Smooth muscle cell of the brain vasculature (primary cell): ENCODE measurements at places on chromosomes 16 and 17.

GRCh38 chr17:50188921-50189549 is 12.4 kb downstream of the COL1A1 start:
- DNase-seq: no peak

DNA sequence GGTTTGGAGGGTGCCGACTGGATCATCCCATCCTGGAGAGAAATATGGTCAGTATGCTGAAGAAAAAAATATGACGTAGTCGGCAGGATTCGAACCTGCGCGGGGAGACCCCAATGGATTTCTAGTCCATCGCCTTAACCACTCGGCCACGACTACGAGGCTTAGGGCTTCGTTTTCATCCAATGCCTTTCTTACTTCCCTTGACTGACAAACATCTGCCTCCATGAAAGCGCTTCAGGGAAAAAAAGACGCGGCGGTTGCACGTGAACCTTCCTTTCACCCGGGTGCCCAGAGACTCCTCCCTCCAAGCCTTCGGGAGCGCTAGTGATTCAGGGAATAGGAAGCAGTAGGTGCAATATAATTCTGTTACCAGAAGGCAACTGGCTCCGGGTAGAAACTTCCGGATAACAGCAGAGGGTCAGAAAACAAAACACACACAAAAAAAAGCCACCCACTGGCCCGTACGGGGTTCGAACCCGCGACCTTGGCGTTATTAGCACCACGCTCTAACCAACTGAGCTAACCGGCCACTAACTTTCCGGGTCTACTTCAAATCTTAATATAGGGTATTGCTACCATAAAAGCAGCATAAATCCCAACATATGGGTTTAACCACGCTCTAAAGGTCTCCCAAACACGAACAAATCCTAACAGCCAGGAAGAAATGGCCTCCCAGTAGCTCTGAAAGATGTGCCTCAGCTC is 16.3 kb upstream of the AURKB start:
- peak; percentile 77 for DNase-seq

GRCh38 chr17:28857905-28858800 is 3.3 kb downstream of the ERAL1 start:
- no peak for DNase-seq

DNA sequence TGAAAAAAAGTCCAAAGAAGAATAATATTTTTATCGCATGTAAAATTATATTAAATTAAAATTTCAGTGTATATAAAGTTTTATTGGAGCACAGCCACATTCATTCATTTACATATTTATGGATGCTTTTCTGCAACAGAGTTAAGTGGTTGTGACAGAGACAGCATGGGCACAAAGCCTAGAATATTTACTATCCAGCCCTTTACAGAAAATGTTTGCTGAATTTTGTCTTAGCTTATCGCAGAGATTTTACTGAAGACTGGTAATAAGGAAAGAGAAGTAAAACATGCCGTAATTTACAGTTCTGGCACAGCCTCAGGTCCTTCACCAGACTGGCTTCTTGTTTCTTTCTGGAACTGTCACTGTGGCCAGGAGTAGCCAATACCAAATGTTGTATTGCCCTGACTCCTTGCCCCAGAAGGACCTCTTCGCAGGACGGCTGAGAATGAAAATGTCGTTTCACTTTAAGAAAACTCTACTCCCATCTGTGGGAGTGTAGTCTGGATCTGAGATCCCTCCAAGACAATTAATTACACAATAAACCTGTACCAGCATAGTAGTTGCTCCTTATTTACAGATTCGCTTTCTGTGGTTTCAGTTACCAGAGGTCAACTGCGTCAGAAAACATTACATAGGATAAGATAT is 94.9 kb upstream of the GOT2 start:
- DNase-seq: no peak

DNA sequence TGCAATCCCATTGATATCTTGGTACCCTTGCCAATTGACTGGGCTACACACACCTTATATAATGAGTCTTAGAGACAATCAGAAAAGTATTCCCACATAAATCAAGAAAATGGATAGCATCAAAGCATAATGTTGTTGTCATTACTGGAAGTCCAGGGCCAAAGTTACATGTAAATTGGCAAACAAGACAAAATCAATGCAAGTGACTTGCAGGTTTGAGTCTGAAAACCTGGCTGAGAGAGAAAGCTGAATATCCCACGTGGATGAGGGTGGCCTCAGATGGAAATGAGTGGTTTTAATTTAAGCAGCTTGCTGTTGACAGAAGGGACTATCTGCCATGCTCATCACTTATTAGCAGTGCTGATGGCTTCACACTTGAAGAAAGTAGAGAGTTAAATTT is 324.0 kb upstream of the MON1B start:
- no peak for DNase-seq

GRCh38 chr17:6497496-6498221 is 53.4 kb downstream of the PIMREG start:
- no peak for DNase-seq

- DNase-seq: no peak
Observed at GRCh38 chr16:25081702-25082101, 29.8 kb upstream of the LCMT1 start.

- no peak for DNase-seq
Observed at GRCh38 chr17:600576-601243, 113.9 kb downstream of the VPS53 start.

DNA sequence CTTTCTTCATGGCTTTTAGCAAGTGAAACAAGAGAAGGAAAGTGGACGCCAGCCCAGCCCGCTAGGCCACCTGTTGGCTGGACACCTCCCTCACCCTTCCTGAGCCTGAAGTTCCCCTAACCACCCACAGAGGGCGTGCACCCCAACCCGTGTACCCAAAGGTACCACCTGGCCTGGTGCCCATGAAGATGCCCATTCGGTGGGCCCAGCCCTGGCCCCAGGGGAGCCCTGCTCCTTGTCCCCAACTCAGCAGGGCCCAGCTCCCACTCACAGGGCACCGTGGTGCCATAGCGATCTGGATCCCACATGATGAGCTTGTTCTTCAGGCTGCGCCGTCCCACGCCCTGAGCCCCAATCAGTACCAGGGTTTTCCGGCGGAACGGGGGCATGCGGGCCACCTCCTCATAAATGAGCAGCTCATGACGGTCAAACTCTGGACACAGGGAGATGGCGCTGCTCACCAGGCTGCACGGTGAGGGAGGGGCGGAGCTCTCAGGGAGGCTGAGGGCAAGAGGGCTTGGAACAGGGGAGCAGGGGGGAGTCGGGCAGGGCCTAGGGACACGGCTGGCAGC is 26.8 kb downstream of the MPP2 start:
- DNase-seq: no peak

DNA sequence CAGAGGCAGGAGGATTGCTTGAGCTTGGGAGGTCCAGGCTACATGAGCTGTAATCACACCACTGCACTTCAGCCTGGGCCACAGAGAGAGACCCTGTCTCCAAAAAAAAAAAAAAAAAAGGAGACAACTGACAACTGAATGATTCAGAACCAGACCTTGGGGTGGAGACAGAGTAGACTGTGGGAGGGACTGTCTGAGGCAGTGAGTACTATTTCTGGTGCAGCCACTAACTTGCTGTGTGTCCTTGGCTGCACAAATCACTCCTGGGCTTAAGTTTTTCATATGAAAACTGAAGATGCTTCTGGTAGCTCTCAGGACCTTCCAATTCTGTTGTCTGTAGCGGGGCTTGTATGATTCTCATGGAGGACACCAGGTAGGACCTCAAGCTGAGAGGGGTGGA is 5.8 kb downstream of the ASB16 start:
- no peak for DNase-seq

GRCh38 chr16:72609066-72609465 is 437.1 kb upstream of the PMFBP1 start:
- DNase-seq: no peak

DNA sequence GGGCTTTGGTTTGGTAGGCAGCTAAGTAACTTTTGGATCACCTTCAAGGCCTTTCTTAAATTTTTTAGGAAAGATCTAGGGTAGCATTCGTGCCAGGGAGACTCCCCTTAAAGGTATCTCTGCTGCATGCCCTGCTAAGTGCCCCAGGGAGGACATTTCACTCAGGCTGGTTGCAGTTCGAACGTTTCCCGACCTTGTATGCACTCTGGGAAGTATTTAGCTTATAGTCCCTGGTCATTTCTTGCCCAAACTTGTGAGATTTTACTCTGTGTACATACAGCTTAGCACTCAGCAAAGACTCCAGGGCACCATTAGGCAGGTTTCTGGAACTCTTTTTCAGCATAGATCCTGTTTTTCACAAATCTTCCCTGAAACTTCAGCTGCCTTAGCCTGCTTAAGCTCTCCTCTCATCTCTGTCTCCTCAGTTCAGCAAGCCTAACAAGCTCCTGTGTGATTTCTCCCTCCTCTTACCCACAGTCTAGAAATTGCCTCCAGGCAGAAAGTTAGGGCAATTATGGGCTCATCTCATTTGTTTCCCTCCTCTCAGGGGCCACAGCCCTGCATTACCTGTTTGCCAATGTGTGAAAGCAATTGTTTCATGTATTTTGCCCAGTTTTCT is 84.6 kb downstream of the MRTFB start:
- DNase-seq: no peak

GRCh38 chr17:51078009-51078592 is 42.6 kb downstream of the SPAG9 start:
- DNase-seq: no peak

- DNase-seq: no peak
Observed at GRCh38 chr16:30060836-30061554, 4.6 kb upstream of the ALDOA start.

- DNase-seq: no peak
Observed at GRCh38 chr16:4525634-4526277, 12.8 kb downstream of the CDIP1 start.

GRCh38 chr17:12597895-12598294 is 67.8 kb upstream of the MYOCD start:
- no peak for DNase-seq

- no peak for DNase-seq
Observed at GRCh38 chr17:65584604-65585521, 23.4 kb upstream of the AXIN2 start.

- DNase-seq: no peak
Observed at GRCh38 chr16:80176114-80176513, 364.7 kb upstream of the DYNLRB2 start.

DNA sequence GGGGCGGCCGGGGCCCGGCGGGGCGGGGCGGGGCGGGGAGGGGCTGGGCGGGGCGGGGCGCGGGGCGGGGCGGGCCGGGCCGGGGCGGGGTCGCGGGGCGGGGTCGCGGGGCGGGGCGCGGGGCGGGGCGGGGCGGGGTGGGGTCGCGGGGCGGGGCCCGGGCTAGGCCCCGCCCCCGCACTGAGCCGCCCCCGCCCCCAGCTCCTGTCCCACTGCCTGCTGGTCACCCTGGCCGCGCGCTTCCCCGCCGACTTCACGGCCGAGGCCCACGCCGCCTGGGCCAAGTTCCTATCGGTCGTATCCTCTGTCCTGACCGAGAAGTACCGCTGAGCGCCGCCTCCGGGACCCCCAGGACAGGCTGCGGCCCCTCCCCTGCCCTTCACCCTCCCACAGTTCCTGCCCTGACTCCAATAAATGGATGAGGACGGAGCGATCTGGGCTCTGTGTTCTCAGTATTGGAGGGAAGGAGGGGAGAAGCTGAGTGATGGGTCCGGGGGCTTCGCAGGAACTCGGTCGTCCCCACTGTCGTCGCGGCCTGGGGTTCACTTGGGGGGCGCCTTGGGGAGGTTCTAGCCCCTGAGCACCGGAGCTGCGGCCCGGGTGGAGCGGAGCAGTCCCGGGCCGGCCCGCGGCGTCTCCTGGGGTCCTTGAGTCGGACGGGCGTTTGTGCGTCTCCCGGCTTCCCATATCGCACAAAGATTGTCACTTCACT is 795 bp upstream of the HBM start:
- DNase-seq: no peak

DNA sequence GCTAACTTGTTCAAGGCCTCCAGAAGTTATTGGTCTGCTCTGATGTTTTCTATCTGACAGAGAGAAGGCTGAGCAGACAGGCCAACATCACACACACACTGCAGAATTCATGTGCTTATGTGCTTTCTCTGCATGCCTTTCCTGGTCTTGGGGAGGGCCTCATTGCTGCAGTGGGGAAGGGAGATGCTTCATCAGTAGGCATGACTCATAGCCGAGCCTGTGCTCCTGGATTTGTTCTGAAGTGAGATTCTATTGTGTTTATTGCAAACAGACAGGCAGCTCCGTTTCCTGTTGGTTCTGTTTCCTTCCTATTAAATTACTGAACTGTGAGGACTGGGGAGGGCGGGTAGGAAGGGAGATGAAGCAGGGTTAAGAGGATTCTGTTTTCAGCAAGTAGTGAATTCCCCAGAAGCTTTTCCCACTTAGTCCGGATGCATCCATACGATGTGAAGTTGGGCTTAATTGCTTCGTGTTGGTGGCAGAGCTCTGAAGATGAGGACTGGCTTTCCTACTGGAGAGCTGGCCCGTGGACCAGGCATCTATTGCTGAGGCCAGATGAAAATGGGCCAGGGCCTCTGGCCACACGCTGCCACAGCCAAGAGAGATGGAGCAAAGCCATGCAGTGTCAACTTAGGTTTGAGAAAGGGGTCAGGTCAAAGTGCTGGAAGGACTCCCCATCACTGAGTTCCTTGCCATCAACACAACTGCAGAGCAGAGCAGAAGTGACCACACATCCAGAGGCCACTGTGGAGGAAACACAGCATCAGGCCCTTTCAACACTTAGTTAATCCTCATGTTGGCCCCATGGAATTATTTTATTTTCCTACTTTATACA is 179.3 kb downstream of the UTP18 start:
- DNase-seq: no peak

DNA sequence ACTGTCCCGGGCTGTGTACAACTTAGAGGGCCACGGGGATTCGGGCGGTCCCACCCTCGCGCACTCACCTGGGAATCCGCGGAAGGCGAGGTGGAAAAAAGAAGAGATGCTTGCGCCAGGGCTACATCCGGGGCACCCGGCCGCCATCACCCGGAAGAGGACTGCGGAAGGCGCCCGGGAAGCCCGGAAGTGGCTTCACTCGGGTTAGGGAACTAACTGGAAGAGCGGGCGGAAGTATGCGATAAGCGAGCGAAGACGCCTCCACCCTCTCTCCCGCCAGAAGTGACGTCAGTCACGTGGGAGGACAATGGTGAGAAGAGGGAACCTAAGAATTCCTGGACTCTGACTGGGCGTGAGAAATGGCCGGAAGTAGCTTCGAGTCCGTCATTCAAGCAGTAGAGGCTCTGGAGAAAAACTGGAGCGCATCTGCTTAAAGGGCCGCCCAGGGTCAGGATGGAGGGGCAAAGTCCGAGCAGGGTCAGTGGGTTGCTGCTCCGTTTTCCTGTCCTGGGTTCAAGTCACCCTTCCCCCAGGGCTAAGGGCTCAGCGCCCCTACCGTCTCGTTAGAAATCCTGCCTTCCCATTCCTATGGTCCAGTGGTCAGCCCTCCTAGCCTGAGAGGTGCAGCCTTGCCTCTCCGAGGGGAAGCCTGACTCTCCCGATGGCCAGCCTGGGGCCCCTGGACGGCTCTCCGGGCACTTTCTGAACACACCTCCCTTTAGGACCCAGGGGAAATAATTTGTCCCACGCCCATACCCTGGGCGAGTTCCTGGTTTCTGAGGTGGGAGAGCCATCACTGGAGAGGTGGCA is at the start of gene CD2BP2:
CD2BP2 (minus strand) TSS at position 165 of the 810 bp plus-strand sequence. CDS start 627 bp downstream, outside the sequence.
- peak; percentile 99 for DNase-seq

DNA sequence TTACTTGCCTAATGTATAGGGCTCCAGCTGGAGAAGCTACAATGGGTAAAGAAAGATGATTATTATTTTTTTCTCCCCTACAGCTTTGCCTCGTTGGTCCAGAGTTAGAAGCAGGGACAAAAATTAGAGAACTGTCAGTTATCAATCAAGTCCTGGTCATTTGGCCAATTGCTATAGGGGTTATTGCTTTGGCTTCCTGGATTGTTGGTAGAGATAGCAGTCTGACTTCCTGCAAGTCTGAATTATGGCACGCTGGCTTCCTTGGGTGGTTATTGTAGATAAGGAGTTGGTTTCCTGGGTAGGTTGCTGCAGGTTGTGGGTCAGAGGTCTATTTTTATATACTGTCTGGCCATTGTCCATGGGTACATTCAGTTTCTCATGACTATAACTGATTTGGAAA is 84.7 kb upstream of the ELAC2 start:
- DNase-seq: no peak
